ENCODE measurements at places on chromosomes 1 and 21. TPM values are rescaled to one million over a fixed set of nuclear protein-coding genes. Genes with fewer than 3 reads are reported as not detected.

CRYBG2 gene
- not detected for total RNA-seq

PLPP3 gene
- total RNA-seq: 29.9 TPM

PRKAA2 gene
- 0.07 TPM for total RNA-seq

SELE gene
- not detected for total RNA-seq

NBL1 gene
- 184 TPM for total RNA-seq

COA6 gene
- total RNA-seq: 20.5 TPM

BATF3 gene
- 1.8 TPM for total RNA-seq

Data from HFFc6 (cell line).